ENCODE measurements at places on chromosomes 4 and X.
A peak's percentile ranks its signal among the peaks of the same experiment; 100 is the strongest.

- no peak for DNase-seq
These were observed 105.6 kb downstream of the C4orf51 start for GRCh38 chr4:145785391-145786008.

GRCh38 chr4:8371596-8371995 lies 68.9 kb downstream of the ACOX3 start:
- DNase-seq, result no peak

DNA sequence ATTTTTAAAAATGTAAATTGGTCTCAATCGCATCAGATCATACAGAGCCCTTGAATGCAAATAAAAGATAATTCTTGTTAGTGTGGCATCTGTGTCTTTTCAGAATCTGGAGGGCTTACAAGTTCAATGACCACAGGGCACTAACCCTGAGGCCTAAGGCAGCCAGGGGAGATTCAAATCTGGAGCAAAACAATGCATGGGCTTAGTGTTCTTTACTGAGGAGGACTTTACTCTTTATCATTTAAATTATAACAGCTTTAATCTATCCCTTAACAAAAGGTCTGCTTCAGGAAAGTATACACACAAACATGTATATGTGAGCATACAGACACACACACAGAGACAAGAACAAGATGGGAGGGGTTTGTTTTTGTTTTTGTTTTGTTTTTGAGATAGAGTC lies 51.0 kb upstream of the NSUN7 start:
- no peak for DNase-seq

- no peak for DNase-seq
These were observed 215.1 kb upstream of the SFRP2 start for GRCh38 chr4:154004016-154004415.

GRCh38 chr4:93182722-93183121 lies 645.8 kb upstream of the ATOH1 start:
- DNase-seq, result no peak

DNA sequence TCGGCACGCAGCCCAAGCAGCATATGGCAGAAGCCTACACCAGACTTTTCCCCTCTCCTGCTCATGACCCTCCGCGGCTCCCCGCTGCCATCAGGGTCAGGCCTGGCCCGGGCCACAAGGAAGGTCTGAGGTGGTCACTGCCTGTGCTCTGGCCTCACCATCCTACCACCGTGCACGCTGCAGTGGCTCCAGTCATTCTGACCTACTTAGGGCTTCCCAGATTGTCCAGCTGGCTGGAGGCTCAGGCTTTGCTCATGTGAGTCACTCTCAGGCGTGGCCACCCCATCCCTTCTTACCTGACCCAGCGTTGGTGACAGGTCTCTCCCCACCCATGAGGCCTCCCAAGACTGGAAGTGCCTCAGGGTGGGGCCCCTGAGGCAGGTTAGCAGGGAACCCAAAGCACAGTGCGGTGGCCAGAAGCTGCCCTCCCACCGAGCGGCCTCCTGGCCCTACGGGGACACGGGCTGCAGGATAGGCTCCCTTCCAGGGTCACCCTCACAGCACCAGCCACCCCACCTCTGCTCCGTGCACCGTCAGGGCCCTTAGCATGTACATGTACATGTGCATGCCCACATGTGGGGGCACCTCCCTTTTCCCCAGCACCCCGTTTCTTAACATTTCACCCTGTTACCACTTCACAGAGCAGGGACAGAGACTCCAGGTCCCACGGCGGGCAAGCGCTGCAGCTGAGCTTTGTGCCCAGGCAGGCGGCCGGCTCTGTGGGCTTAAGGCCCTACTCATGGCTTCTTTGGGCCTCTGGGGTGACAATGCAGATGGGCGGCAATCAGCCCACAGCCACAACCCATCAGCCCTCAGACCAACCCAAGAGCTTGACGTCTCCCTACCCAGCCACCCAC lies 2.2 kb downstream of the TREX2 start:
- no peak for DNase-seq

GRCh38 chrX:40975951-40976350 lies 109.3 kb upstream of the USP9X start:
- DNase-seq, result no peak

- no peak for DNase-seq
These were observed 38.2 kb downstream of the AFF1 start for GRCh38 chr4:86972997-86973396.

DNA sequence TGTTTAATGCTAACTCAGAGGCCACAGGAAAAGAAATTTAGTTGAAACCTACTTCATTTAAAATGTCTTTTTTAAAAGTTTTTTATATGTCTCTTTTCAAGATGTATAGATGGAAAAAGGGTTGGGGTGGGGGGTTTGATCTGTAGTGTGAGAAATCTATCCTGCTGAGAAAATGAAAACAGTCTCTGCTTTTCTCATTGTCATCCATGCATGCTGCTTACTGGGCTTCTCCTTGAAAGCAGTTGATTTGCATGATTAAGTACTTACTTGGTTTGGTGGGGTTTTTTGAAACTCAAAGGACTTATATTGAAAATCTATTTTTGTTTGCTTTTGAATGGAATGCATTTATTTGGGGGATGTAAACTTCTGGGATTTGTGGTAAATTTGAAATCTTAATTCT lies 313.6 kb upstream of the DKK2 start:
- DNase-seq, result no peak

DNA sequence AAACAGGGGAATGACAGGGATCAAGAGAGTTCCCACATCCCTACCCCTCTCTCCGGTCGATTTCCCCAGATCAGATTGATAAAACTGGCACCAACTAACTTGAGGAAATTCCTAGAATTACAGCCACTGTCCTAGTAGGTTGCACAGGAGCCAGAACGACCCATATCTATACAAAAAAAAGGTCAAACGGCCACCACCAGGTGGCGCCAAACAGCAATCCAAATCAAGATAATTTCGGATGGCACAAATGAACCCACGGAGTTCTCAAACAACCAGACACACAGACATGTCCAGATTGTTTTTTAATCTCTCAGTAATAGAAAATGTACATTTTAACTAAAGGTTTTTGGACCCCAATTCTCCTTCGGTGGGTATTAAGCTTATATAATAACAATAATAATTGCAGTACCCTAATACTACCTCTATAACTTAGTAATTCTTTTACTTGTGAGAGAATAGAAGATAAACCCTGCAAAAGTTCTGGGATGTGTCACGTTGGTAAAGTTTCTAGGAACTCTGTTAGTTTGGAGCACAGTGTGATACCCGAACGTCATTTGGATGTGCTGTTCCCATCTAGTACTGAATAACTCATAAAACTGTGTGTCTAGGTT lies 212.6 kb downstream of the SPOCK3 start:
- DNase-seq, result peak; percentile 53

GRCh38 chr4:173185847-173186510 lies 17.4 kb downstream of the GALNT7 start:
- DNase-seq, result no peak

- DNase-seq, result no peak
These were observed 179.6 kb upstream of the NOCT start for GRCh38 chr4:138835832-138836533.

GRCh38 chr4:150673793-150674192 lies 91.8 kb downstream of the MAB21L2 start:
- DNase-seq, result no peak

All from stimulated activated CD4-positive, alpha-beta T cell treated with anti-CD3 and anti-CD28 coated beads, Interleukin-4, amount 100 ng/mL, for 1 hour (primary cell).